ENCODE measurements at places on chromosomes 16 and 17. TPM values are rescaled to one million over a fixed set of nuclear protein-coding genes. Genes with fewer than 3 reads are reported as not detected.

DNA sequence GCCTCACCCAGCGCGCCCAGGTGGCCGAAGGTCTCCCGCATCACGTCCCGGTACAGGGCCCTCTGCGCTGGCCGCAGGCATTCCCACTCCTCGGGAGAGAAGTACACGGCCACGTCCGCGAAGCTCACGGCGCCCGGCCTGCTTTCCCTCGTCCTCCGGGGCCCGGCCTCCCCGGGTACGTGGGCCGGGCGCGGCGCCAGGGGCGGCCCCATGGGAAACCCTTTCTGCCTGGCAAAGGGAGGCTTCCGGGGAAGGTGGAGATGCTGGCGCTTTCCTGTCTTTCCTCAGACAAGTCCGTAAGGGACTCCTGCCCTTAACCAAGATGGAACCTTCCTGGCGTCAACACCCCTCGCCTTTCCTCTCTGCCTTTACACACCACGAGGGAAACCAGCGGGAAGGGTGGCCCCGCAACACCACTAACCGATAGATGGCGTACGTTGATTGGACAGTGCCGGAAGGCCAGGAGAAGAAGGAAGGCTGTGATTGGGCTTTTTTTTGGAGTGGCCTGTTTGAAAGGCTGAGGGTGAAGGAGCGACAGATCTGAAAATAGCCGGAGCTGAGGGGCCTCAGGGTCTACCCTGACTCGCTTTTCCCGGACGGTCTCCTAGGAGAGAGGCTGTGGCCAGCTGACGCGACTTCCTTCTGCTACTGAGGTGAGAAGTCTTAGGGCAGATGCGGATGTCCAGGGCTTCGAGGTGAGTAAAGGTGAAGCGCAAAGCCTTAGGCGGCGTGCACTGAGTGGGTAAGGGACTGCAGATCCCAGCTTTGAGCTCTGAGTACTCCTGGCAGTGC is at the start of gene ZNF785:
TSS of gene ZNF785 (minus strand) at position 298 of the 792 bp plus-strand sequence. CDS start at position 212, 86 bp downstream.
- DNase-seq, result peak; percentile 38

DNA sequence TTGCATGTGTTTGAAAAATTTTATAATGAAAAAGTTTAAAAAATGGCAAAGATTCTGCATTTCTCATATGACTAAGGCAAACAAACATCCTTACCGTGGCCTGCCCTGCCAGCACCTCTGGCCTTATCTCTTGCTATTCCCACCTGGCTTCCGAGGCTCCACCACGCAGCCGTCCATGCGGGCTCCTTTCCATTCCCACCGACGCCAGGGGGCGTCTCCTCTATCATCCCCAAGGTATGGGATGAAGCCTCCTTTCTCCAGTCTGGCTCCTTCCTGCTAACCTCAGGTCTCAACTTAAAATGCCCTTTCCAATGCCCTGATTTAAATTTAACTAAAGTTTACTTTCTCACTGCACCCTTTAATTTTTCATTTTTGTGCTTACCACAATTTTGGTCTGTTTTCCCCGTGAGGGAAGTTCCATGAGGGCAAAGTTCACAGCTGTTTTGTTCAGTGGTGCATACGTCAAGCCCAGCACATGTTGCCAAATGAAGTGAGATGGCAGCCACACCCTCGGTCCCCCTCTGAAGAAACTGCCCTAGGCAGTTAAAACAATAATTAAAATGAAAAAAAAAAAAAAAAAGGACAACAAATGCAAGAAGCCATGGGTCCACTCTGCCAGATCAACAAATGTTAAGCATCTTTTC is 13.3 kb upstream of the SDK2 start:
- peak; percentile 70 for DNase-seq

GRCh38 chr17:4440021-4440420 is 6.3 kb downstream of the SPNS3 start:
- no peak for DNase-seq

- DNase-seq, result no peak
Observed at GRCh38 chr16:83998091-83998490, 30.0 kb downstream of the NECAB2 start.

DNA sequence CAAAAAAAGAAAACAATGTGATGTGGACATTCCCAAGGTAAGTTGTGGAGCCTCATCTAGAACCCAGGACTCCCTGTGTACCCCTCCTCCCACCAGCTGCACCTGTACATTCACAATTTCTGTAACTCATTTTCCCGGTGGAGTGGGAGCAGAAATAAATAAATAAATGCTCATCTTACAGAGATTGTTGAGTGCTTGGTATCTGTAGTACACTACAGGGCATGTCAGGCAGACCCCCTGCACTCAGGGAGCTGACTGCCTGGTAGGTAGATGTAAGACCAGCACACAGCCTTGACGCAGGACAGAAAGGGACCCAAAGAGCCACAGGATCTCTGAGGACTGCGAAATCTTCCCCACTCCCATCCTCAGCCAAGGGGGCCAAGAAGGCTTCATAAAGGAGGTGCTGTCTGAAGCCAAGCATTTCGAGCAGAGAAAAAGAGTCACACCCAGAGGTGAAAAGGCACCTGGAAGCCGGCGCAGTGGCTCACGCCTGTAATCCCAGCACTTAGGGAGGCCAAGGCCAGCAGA is 6.5 kb downstream of the EIF1 start:
- DNase-seq, result no peak

- no peak for DNase-seq
Observed at GRCh38 chr17:32490101-32490482, 3.3 kb downstream of the CDK5R1 start.

GRCh38 chr16:47984669-47985068 is 171.1 kb downstream of the ABCC12 start:
- no peak for DNase-seq

GRCh38 chr17:29747660-29748059 is 124.9 kb upstream of the CORO6 start:
- DNase-seq, result no peak

- no peak for DNase-seq
Observed at GRCh38 chr16:57071831-57072582, 20.4 kb upstream of the CPNE2 start.

DNA sequence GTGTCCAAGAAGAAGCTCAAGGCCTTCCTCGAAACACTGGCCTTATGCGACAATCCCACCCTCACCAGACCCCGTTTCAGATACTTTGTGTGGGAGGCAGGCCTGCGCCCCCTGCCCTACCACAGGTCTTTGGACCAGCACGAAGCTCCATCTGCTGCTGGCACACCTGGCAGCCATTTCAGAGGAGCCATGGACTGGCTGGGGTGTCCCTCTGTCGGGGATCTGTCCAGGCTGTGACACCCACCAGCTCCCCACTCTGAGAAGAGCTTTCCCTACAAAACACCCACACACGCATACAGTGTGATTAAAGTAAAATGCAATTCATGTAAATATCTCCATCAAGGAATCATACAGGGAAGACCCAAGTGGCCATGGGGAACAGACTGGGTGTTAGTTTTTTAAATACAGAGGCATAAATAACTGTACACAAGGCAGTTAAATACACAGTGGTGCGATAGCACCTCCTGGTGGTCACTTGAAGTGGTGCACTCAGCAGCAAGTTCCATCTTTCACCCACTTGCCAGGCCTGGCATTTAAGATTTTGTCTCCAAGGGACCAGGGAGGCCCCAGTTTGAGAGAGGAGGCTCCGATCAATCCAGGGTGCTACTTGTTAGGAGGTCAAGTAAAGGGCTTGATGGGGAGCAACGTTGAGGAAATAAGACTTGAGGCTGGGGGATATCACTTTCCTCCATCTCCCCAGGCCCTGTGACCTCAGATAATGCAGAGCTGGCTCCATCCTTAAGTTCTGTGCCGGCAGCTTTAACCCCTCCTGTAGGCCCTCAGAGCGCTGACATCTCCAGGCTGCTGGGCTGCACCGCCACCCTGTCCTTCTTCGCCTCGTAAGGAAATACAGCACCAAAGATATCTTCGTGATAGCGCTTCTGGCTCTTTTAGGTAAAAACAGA is 43.6 kb downstream of the NOS2 start:
- DNase-seq, result peak; percentile 73

- DNase-seq, result peak; percentile 69
Observed at GRCh38 chr16:85245307-85246172, 133.3 kb upstream of the CIBAR2 start.

The ETV4 gene
- 14.0 TPM for polyA plus RNA-seq

The CCL14 gene
- not detected for polyA plus RNA-seq

The GPR142 gene
- not detected for polyA plus RNA-seq

The TANC2 gene
- 19.4 TPM for polyA plus RNA-seq

The CIBAR2 gene
- not detected for polyA plus RNA-seq

DNA sequence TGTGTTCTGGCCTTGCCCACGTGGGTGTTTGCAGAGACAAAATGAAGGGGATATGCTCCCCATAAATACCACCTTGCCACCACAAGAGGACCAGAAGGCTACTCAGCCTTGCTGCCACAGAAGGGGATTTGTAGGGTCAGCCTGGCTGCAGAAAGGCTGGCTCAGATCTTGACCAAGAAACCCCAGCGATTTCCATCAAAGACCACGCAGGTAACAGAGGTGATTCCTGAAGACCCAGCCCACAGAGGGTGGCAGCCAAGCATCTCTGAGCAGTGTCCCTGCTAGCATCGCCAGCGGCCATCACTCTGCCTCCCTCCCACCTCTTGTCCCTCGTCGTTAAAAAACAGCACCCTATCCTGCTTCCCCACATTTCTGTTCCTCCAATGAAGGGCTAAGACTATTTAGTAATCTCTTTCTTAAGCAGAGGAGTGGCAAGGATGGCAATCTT is 54.9 kb downstream of the BEAN1 start:
- no peak for DNase-seq

DNA sequence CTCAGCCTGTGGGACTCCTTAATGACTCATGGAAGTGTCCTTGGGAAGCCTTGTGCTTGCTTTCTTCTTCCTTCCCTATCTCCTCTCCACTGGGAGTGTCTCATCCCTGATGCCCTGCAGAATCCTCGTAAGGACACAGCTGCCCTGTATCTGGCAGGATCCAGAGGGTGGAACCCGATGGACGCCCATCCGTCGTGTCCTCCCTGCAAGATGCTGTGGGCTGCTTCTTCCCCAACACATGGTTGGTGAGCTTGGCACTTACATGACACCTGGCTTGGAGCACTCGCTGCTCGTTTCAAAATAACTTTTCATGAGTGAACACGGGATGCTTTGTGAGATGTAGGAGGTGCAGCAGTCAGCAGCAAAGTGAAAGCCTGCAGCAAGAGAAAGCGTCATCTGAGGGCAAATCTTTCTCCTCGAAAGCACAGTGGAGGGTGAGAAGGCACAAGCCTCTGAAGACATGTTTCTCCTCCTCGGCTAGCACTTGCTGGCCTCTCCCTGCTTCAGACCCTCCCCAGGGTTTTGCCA is 3.3 kb downstream of the CCL15 start:
- DNase-seq, result no peak

The PNMT gene
- not detected for polyA plus RNA-seq

The LDHD gene
- 0.83 TPM for polyA plus RNA-seq

DNA sequence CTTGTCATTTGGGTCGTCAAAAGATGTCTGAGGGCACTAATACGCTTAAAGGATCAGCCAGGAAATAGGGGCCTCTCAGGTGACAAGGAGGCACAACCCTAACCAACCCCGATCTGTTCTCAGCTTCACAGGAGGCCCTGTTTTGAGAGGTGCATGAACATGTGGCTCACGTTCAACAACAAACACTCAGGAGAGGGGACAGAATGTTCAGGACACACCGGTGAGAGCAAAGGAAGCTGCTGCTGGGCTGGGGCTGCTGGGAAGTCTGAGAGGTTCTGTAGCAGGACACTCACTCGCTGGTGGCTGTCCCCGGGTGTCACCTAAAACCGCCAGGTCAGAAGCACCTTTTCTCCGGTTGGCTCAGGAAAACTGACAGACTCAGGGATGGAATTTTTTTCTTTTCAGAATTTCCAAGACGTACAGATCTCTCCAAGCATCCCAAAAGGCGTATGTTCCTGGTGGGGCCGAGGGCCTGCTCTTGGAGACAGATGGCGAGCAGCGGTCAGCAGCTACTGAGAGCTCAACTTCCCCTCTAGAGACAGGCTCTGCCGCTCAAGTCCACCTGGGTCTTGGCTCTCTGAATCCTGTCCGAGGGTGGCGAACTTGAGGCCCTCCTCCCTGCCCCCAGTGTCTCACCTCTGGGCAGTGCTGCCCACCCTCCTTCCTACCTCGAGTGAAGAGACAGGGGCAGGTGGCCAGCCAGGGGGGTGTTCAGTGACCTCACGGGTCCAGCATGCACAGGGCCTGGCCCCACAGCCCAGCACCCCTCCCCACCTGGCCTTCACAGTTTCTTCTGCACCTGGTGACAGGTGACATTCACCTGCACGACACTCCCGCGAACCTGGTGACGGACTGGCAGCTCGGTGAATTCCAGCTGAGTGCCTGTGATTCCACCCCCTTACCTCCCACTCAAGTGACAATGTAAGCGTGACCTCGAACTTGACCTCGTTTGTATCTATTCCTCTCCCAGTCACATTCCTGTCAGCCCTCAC is 22.9 kb downstream of the CLUH start:
- DNase-seq, result no peak

The CES4A gene
- polyA plus RNA-seq, result 3.5 TPM

The MYCBPAP gene
- 1.2 TPM for polyA plus RNA-seq

The QRICH2 gene
- polyA plus RNA-seq, result 1.0 TPM

DNA sequence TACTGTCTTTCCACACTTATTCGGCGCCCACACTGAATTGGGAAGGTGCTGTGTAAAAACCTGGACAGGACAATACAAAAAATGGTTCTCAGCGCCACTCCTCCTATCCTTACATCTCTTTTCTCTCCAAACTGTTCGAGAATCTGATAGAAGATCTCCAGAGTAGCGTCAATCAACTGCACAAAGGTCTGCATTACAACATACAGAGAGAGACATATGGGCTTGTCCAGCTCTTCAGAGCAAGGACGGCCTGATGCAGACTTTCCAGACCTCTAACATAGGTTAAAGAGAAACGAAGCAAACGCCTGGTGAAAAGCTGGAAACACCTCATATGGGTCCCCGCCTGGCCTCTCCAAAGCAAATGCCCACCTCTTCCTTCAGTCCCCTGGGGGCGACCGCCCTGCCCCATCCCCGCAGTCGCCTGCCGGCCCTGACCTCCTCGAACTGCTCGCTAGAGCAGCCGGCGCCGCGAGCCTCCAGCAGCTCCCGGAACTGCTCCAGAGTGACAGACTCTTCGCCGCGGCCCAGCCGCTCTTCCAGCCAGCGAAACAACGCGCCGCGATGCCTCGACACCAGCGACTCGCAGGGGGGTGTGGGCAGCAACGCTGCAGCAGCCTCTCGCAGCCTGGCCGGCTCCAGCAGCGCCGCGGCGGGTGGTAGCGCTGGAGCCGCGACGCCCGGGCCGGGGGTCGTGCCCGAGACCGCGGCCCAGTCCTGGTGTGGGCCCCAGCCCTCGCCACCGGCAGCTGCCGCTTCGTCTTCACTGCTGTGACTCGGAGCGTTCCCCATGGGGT is 526 bp downstream of the ZZEF1 start:
- no peak for DNase-seq
